NCI-H1092 (cell line): ENCODE measurements at places on chromosomes 16 and 17.

DNA sequence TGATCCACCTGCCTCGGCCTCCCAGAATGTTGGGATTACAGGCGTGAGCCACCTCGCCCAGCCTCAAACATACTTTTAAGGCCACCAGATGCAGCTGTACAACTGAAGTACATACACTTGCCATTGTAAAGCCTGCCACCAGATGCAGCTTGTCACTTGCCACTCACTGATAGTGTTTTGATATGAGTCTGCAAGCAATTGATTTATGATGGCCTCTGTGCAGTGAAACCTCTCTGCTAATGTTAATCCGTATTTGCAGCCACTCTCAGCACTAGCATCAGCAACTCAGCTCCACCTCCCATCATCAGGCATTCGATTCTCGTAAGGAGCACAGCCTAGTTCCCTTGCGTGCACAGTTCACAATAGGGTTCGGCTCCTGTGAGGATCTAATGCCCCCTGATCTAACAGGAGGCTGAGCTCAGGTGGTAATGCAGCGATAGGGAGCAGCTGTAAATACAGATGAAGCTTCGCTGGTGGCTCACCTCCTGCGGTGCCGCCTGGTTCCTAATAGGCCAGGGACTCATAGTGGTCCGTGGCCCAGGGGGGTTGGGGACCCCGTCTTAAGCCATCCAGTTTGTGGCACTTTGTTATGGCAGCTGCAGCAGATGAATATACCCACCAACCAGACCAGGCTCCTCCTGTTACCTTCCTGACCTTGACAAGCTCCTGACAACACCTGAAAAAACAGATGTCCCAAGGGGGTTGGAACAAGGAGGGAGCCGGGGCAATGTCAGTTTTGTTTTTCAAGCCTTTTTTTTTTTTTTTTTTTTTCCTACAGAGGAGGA lies 1.3 kb upstream of the HERPUD1 start:
- peak; percentile 37 for DNase-seq

GRCh38 chr17:75845058-75845711 lies 981 bp upstream of the UNC13D start:
- peak; percentile 21 for DNase-seq

- no peak for DNase-seq
Observed at GRCh38 chr16:59411961-59412841, 678.1 kb upstream of the GOT2 start.

DNA sequence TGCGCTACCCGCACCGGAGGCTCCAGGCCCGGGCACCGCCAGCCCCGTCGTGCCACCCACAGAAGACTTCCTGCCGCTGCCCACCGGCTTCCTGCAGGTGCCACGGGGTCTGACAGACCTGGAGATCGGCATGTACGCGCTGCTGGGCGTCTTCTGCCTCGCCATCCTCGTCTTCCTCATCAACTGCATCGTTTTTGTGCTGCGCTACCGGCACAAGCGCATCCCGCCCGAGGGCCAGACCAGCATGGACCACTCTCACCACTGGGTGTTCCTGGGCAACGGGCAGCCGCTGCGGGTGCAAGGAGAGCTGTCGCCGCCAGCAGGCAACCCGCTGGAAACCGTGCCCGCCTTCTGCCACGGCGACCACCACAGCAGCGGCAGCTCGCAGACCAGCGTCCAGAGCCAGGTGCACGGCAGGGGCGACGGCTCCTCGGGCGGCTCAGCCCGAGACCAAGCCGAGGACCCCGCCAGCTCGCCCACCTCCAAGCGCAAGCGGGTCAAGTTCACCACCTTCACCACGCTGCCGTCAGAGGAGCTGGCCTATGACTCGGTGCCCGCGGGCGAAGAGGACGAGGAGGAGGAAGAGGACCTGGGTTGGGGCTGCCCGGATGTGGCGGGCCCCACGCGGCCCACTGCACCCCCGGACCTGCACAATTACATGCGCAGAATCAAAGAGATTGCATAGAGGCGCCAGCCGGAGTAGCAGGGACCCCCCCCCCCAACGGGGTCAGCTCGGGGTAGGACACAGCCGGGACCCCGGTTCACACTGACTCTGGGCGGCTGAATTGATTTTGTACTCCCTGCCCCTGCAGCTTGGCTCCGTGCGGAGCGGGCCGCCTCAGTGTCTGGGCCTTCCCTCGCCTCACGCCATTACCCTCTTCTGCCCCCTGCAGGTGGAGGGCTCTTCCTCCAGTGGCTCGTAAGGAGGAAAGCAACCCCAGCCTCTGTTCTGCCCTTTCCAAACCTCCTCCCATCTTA lies 58.5 kb downstream of the TMEM132E start:
- peak; percentile 45 for DNase-seq

- no peak for DNase-seq
Observed at GRCh38 chr17:81994593-81995462, 17.4 kb downstream of the ASPSCR1 start.

DNA sequence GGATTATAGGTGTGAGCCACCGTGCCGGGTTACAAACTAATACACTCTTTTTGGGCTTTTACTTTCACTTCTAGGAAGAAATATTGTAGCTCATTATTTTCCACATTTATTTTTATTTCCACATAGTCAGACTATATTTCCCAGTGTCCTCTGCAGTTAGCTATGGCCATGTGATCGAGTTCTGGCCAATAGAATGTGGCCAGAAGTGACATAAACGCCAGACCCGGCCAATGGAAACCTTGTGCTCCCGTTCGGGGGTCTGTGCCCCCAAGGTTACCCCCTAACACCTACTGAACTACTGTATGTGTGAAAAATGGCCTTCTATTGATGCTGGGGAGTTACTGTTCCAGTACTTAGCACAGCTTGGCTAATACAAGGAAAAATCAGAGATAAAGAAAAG lies 13.2 kb upstream of the RPTOR start:
- DNase-seq: no peak
